ENCODE measurements at places on chromosomes 7 and 10.

GRCh38 chr10:103681617-103682399, 173.6 kb downstream of the SH3PXD2A start:
- no peak for DNase-seq

GRCh38 chr7:34133983-34134782, 228.8 kb downstream of the BMPER start:
- DNase-seq = peak; percentile 62

GRCh38 chr7:25358926-25359325, 130.6 kb upstream of the NPVF start:
- no peak for DNase-seq

DNA sequence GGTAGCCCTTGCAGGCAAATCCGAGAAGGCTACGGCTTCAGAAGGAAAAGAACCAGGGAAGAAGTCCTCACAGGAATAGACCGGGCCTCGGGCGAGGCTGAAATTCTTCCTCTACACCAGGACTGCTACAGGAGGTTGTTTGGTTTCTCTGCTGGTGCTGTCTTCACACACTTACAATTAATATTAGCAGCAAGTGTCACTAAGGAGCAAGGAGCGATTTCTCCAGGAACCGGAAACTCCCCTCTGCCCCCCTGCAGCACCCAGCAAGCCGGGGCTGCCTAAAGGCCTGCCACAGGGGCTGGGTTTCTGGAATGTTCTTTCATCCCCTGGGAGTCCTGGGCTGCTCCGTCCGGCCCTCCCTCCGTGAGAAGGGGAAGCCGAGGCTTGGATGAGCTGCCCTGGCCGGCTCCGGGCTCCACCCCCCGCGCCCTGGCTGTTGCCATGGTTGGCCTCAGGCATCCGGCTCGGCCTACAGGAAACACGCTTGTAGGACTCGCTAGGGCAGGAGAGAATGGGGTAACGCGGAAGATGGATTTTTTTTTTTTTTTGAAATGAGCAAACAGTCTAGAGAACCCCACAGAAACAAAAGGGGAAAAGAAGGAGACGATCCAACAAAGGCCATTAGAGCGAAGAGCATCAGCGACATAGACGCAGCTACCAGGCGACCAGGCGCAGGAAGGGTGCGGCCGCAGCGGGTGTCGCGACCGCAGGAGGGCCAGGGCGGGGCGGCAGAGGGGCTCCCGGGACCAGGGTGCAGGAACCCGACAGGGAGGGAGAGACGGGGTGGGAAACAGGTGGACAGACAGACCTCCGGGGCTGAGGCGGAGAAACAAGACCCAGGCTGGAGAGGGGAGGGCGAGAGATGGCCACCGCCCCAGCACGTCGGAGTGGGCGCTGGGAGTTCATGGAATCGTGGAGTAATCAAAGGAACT, 33.0 kb downstream of the EN2 start:
- peak; percentile 42 for DNase-seq

DNA sequence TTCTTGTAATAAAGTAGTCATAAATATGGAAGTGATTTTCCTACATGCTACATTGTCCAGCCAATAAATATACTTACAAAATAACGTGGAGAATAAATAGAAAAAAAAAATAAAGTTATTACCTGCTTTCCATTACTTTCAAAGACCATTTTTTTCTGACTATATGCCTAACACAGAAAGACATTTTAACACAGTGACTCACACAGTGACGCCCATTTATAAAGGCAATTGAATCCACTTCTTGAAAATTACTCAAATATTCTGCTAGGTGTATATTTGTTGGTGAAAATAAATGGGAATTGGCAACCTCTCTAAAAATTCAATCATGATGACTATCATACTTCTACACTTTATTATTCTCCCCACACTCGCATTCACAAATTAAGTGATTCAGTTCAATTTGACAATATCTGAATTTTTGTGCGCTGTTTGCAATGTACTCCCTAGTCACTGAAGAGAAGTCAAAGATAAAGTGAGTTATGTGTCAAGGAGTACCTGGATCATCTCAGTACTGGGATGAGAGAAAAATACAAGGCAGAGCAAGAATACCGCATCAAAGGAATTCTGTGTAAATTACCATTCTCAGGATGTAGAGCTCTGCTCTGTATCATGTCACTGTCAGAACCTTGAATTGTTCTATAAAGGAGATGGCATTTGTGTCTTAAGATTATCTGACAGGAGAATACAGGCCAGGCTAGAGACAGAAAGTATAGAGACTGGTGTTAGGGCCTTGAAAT, 642.7 kb downstream of the IPMK start:
- DNase-seq = no peak

DNA sequence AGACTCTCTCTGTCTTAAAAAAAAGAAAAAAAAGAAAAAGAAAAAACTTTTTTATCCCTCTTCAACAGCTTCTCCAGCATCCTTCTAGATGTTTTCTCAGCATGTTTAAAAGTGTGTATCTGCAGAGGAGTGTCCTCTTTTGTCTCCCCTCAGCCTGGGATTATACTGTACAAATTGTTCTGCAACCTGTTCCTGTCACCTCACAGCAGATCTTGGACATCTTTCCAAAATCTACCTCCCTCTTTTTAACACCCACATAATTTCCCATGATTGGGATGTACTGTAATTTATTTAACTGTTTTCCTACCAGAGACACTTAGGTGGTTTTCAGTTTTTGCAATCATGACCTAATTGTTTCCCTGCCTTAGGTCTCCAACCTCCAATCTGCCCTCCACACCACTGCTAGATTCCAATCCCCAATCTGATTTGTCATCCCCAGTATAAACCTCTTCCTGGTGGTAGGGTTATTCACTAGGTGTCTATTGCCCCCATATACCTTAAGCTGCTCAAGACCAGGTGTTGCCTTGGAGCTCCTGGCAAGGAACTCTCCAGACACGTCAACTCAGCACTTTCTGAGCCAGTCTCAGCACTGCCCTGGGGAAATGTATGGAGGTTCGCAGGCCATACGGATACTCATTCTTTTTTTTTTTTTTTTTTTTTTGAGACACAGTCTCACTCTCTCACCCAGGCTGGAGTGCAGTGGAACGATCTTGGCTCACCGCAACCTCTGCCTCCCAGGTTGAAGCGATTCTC, 17.6 kb upstream of the DDIT4 start:
- no peak for DNase-seq

DNA sequence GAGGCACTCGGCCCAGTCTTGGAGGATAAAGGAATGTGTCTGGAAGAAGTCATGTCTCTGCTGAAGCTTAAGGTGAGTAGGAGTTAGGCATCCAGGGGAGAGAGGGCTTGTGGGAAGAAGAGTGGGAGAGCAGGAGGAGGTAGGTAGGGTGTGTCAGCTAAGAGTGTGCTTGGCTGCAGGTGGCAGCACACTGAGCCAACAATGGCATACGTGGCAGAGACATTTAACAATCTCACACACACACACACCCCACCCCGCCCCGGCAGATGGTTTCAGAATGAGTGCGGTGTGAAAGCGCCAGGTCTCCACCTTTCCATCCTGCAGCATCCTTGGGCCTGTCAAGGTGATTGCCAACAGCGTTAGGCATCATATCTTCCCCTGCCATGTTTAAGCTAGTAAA, 11.2 kb upstream of the ARPC1A start:
- DNase-seq = no peak

- DNase-seq = no peak
Observed at GRCh38 chr10:88953662-88954061, 1.1 kb upstream of the ACTA2 start.

DNA sequence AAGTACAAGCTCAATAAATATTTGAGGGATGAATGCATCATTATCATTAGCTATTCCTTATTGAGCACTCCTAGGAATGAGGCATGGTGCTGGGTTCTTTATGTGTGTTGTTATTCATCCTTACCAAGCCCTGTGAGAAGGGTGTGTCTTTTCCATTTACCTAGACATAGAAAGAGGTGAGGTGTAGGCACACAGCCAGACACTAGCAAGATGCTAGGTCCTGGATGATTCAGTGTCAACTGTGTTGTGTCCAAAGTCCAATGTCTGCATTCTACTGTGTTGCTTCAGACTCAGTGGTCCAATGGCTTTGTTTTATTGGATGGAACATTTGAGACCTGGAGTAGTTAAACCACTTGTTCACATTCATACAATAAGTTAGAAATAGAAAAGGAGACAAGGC, 605.5 kb downstream of the LRMDA start:
- no peak for DNase-seq

DNA sequence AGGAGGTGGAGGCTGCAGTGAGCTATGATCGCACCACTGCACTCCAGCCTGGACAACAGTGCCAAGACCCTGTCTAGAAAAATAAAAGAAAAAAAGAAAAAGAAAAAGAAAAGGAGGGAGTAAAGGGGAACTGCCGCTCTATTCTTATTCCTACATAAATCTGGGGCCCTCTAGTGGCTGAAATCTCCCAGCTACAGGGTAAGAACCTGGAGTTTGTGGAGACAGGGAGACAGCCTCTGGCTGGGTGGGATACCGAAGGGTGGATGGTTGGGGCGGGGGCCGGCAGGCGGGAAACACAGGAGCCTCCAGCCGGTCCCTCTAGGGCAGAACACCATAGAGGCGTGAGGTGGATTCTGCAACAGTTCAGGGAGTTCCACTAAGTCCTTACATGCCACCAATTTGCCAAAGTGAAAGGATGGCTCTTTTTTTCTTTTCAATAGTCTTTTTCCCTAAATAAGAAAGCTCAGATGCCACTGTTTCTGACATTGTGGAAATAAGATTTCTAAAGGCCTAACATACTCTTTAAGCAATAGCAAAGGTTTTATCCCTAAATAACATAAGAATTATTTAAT, 117.3 kb downstream of the SVIL start:
- peak; percentile 43 for DNase-seq

DNA sequence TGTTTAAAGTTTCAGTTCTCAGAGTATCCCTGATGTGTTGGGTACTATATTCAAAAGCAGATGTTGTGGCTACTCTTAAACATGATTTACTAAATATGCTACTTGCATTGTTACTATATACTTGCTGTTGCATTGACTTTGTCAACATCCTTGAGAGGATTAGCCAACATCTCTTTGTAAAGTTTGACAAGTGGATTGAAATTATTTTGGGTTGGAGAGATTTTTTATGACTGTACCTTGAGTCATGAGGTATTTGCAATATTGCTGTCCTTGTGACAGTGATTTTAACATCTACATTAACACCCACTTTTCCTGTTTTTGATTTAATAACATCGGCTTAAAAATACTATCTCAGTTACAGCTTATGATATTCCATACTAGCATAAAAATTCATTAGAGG, 31.9 kb downstream of the MRC1 start:
- no peak for DNase-seq

DNA sequence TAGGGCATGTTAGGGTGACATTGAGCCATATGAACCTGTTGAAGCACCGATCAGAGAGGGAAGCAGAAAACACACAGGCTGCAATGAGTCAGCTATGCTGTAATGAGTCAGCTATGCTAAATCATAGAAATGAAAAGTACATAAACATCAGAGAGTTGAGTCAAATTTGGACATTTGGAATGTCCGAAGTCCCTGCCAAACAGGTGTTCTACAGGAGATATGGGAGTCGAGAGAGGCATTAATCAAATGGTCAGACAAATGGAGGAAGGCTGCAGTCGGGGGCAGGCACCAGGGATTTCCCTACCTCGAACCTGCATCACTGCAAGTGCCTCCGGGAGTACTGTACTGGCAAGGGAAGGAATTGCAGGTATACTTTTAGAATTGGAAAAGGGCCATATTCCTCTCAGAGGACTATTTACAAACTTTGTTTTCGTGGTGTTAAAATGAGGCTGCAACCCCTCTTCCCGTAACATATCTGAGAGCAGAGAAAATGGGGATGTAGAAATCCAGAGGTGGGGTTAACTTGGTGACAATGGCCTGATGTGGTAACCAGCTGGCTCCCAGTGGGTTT, 8.8 kb upstream of the ZC3HAV1 start:
- DNase-seq = peak; percentile 42

- no peak for DNase-seq
Observed at GRCh38 chr10:96695366-96695765, 24.9 kb downstream of the PIK3AP1 start.

- no peak for DNase-seq
Observed at GRCh38 chr10:79287973-79288723, 59.1 kb upstream of the PPIF start.

- no peak for DNase-seq
Observed at GRCh38 chr10:63105225-63106110, 27.7 kb upstream of the NRBF2 start.

DNA sequence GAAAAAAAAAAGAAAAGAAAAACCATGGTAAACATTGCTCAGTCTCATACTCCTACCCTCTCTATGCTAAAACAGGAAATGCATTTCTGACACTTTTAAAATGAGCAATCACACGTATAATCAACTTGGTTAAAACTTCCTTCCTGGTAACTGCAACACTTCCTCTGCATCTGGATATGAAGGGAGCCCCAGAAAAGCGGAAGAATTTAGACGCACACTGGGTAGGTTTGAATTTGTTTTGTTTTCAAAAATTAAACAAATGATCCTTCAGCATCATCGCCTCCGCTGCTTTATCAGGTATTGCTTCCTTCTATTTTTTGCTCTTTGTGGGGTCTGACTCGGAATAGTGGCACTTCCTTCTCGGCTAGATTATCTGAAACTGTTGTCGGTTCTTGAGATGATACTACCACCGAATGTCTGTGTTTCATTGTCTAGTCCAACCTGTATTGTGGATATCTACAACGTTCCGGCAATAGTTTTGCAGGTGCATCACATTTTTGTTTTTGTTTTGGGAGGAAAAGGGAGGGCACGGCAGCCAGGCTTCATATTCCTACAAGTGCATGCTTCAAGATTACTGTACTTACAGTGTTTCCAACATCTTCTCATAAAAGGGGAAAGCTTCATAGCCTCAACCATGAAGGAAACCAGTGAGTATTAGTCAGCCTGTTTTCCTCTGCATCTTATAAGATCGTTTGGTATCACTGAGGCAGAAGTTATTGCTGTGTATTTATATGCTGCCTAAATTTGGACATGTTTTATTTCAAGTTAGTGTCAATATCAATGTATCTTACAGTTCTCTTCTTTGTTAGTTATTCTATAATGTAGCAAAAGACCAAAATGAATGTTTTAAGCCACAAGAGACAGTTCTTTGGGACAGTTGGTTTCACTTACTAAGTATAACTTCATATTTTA, at the start of gene PIK3CG:
TSS of gene PIK3CG (plus strand) at position 153 of the 912 bp plus-strand sequence. CDS start 2,280 bp downstream, outside the sequence.
- no peak for DNase-seq

DNA sequence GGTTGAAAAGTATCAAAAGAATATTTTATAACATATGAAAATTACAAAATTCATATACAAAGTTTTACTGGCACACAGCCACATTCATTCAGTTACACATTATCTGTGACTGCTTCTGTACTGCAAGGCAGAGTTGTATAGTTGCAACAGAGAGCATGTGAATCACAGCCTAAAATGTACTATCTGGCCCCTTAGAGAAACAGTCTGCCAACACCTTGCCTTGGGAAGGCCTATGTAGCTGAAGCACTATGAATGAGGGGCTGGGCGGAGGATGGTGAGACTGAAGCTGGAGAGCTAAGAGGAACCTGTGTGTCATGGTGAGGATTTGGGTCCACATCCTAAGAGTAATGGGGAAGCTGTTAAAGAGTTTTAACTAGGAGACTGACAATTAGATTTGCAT, 35.7 kb downstream of the PDZD8 start:
- no peak for DNase-seq

GRCh38 chr10:119401671-119402395, 140.7 kb downstream of the RGS10 start:
- DNase-seq = peak; percentile 100

Measured in hepatic stellate cell (primary cell).